ENCODE measurements at places on chromosomes 2 and 18. TPM values are rescaled to one million over a fixed set of nuclear protein-coding genes. Genes with fewer than 3 reads are reported as not detected.

GRCh38 chr2:223486751-223487150 lies 115.4 kb downstream of the SCG2 start:
- DNase-seq: no peak

EMILIN1 gene
- total RNA-seq: 1.1 TPM

- DNase-seq: no peak
Measured at GRCh38 chr18:59050661-59051057, 89.0 kb upstream of the SEC11C start.

- no peak for DNase-seq
Measured at GRCh38 chr2:71943238-71944182, 204.2 kb downstream of the CYP26B1 start.

NT5DC4 gene
- total RNA-seq: 1.4 TPM

OLA1 gene
- total RNA-seq: 50.7 TPM

EPC2 gene
- total RNA-seq: 12.0 TPM

All from HT-29 (cell line).